ENCODE measurements at places on chromosomes 2 and 18. TPM values are rescaled to one million over a fixed set of nuclear protein-coding genes. Genes with fewer than 3 reads are reported as not detected.

DNA sequence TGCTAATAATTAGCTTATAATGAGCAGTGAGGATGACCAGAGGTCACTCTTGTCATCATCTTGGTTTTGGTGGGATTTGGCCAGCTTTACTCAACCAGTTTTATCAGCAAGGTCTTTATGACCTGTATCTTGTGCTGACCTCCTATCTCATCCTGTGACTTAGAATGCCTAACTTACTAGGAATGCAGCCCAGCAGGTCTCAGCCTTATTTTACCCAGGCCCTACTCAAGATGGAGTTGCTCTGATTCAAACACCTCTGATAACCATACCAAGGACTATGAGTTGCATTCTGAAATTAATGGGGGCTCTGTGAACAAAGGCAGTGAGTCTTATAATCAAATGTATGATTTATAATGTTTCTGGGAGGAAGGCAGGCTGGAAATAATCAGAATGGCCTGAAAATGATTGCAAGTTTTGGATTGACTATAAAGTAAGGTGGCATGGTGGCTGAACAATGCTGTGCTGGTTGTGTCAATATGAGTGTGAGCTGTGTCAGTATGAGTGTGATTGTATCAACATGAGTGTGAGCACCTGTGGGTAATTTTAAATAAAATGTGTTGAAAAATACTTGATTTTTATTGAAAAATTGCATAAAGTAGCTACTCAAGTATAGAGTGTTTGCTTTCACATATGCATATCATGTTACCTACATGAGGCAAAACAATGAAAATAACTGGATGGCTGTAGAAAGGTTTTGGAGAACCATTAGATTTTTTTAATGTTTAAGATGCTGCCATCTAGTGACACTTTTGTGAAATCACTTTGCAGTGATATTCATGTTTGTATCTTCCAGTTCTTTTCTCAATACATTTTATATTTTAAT is 103.0 kb downstream of the KYNU start:
- DNase-seq = no peak

- no peak for DNase-seq
Measured at GRCh38 chr2:24675338-24675737, 117.9 kb downstream of the PTRHD1 start.

The HADHA gene
- polyA plus RNA-seq = 206 TPM

DNA sequence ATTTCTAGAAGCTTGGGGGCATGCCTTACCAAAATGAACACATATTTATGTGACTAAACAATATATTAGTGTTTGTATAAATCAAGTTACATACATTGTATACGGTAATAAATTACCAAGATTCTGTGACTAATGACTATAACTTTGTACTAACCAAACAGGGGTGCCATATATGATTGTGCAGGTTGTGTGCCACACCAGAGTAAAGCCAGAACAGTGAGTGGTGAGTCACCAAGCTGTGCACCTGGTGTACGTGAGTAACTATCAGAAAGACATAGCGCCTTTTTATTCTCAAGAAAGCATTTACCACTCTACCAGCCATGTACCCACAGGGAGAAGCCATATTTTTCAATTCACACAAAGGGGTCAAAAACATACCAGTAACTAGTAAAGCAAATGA is 453.2 kb upstream of the PIK3C3 start:
- no peak for DNase-seq

DNA sequence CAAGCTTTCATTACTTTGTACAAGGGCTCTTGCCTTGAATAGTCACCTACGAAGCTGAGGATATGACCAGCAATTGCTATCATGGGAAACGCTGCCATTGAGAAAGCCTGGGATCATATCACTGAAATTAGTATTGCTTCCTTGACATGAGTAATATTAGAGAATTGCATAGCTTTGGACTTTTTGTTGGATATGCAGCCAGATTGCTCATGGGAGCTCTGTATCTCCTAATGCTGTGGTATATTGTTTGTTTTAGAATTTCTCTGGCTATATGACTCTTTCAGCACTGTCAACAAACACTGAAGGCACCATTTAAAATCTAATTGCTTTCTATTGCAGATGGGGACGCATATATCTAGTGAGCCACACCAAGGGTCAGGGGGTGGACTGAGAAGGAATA is 80.0 kb upstream of the WDSUB1 start:
- no peak for DNase-seq

DNA sequence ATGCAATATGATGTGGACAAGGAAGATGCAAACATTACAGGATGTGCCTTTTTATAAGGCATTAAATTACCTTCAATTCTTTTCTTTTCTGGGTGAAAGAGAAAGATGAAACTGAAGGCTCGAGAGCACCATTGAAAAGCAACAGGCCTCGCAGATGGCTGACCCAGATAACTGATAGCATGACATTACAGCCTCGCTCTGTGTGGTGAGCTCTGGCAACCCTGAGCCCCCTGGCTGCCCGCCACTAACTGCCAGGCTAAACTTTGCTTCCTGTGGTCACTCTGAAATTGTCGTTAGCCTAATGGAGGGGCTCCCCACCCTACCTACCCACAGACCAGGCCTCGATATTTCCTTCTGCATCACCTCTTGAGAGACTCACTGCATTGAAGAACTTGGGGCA is 516.8 kb upstream of the FANCL start:
- DNase-seq = no peak

- no peak for DNase-seq
Measured at GRCh38 chr2:100948942-100949811, 52.9 kb upstream of the RPL31 start.

The EN1 gene
- 6.1 TPM for polyA plus RNA-seq

The SALL3 gene
- polyA plus RNA-seq = not detected

GRCh38 chr2:231041061-231041689 is 3.9 kb downstream of the C2orf72 start:
- DNase-seq = no peak

GRCh38 chr2:2464643-2465042 is 133.6 kb upstream of the MYT1L start:
- no peak for DNase-seq

The RUFY4 gene
- polyA plus RNA-seq = 0.16 TPM

- DNase-seq = no peak
Measured at GRCh38 chr2:37318401-37318800, 6.2 kb downstream of the PRKD3 start.

The SLC8A1 gene
- polyA plus RNA-seq = 6.5 TPM

DNA sequence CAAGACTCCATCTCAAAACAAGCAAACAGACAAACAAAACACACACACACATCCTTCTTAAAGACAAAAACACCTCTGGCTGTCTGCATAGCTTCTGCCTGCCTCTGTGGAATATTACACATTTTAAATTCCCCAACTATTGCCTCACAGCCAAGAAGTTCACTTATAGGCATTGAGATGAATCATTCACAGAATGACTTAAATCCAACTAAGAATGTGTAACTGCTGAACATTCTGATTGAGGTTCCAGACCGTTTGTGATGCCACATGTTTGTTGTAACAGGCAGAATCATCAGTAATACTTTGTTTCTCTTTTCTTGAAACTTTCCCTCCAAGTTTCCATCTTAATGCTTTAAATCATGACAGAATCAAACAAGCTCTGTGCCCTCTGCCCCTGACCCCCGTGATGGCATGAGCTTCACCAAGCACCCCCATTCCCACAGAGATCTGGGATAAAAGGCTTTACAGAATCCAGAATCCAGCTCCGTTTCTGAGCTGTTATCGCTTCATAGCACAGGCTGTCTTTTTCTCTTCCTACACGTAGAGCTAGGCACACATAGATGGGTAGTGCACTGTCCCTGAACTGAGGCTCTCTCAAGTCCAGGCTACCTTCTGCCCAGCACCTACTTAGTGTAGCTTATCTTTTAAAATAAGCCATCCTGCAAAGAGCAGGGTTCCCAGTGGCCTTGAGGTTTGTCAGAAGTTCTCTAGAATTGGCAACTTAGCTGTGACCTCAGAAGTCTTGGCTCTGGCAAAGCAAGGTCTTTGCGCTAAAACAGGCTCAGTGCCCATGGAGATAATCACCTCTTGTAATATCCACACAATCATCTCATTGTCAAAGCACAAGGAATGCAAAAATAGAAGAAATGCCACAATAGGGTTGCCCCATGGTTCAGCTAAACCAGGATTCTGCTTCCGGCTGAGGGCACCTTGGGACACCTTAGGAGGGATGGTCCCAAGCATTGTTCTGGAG is 32.9 kb downstream of the EPAS1 start:
- no peak for DNase-seq

The TPO gene
- polyA plus RNA-seq = 0.30 TPM

GRCh38 chr2:126655500-126656430 is at the start of gene GYPC:
Gene GYPC (plus strand): TSS chr2:126656158. CDS start chr2:126656264, 106 bp downstream.
- DNase-seq = no peak

DNA sequence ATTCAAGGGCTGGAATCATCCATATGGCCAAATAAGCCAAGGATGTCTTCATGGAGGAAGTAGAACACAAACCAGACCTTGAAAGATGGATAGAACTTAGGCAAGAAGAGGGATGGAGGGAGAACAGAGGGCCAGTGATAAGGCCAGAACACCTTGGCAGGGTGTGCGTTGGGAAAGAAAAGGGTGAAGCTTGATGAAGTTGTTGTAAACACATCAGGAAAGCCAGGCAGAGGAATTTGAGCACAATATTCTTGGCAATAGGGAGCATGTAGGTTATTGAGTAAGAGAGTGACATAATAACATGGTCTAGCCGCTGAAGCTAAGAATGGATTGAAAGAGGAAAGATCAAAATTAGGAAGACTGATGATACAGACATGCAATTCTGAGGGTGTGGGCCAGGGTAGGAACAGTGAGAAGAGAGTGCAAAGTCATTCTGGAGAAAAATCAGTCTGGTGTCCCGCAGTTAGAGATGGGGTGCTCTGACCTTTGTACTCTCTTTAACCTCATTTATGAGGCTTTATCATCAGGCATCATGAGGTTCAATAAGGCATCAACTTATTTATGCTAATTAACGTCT is 41.0 kb downstream of the SLC14A2 start:
- DNase-seq = no peak

The TMEM169 gene
- 4.5 TPM for polyA plus RNA-seq

DNA sequence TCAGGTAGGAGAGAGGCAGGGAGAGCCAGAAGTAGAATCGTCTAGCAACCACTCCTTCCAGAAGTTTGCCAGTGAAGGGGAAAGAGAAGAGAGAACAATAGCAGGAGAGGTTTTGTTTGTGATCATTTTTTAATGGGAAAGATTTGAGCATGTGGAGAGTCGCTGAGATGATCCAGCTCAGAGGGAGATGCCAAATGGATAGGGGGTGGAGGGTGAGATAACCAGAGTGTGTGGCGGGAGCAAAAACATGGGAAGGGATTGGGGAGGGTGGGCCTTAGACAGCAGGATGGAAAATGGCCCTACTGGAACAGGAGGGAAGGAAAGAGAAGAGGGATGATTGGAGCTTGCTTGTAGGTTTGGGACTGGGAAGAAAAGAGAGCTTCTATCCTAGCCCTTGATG is 269.8 kb downstream of the GLI2 start:
- no peak for DNase-seq

The THSD7B gene
- 0.42 TPM for polyA plus RNA-seq

GRCh38 chr2:197606180-197606579 is 69.2 kb downstream of the RFTN2 start:
- DNase-seq = no peak

GRCh38 chr2:88006912-88007439 is 9.4 kb downstream of the RNU2-63P start:
- no peak for DNase-seq

- DNase-seq = no peak
Measured at GRCh38 chr2:233174137-233174536, 77.3 kb upstream of the ATG16L1 start.

DNA sequence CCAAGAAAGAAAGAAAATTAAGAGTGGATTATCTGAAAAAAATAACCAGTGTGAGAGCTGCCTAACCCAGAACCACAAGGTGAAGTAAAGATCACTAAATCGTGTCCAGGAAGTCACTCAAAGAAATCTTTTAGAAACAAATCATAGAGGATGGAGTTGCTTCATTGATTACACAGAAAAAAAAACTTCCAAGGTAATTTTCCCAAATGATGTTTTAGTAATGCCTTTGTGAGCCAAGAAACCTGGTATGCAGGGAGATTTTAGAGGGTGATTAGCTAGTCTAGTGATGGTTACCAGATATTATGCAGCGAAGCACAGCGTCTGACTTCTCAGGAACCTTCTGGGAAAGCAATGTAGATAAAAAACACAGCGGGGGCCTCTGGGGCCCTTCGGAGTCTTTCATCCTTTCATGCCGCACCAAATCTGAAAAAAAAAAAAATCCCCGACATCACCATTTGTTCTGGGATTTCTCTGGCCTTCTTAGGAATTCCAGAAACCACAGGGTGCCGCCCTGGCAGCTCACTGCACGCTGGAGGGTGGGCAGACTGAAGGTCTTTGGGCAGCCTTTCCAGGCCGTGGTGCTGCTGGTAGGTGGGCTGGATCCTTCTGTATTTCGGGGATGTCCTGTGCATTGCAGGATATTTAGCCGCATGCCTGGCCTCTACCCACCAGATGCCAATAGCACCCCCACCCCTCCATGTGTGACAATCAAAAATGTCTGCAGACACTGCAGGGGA is 17.3 kb downstream of the ALPK2 start:
- no peak for DNase-seq

DNA sequence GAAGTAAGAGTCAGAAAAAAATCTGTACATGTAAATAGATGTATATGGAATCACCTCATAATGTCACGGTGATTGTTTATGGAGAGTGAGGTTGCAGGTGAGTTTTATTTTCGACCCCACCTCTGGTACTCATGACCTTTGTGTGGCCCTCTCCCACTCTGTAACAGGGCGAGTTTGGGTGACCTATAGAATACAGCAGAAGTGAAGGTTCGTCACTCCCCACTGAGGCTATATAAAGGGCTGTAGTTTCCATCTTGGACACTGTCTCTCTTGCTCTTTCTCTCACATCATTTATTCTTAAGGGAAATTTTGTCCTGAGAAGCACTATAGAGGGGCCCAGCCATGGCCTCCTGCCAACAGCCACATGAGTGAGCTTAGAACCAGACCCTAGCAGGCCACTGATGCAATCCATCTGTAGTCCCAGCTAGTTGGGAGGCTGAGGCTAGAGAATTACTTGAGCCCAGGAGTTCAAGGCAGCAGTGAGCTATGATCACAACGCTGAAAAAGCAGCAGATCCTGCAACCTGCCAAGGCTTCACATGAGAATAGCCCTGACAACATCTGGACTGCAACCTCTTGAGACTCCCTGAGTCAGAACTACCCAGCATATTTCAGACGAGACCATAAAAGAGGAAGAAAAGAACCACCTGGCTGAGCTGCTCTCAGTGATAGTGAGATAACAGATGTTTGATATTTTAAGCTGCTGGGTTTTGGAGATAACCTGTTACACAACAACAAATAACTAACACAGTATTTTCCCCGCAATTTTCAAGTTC is 74.3 kb upstream of the SLC1A4 start:
- peak; percentile 22 for DNase-seq

GRCh38 chr2:104914509-104914908 is 60.6 kb downstream of the POU3F3 start:
- no peak for DNase-seq

GRCh38 chr2:150464270-150464669 is 23.2 kb downstream of the RND3 start:
- no peak for DNase-seq

GRCh38 chr2:134449751-134450513 is 196.1 kb downstream of the MGAT5 start:
- no peak for DNase-seq

DNA sequence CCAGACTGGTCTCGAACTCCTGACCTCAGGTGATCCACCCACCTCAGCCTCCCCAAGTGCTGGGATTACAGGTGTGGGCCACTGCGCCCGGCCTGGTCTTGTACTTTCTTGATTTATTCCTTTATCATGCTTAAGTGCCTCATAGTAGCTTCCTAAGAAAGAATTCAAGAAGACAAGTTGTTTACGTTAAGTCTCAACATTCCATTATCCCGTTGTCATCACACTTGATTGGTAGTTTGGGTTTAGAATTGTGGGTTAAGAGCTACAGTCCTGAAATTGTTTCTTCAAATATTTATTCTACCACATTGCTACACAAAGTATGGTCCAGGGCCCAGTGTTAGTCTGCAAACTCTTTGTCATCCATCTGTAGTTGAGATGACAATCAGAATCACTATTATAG is 194.0 kb downstream of the VWC2L start:
- no peak for DNase-seq
